ENCODE measurements at places on chromosomes 6 and 20.

GRCh38 chr6:137901454-137901853 lies 34.4 kb downstream of the TNFAIP3 start:
- DNase-seq = no peak

DNA sequence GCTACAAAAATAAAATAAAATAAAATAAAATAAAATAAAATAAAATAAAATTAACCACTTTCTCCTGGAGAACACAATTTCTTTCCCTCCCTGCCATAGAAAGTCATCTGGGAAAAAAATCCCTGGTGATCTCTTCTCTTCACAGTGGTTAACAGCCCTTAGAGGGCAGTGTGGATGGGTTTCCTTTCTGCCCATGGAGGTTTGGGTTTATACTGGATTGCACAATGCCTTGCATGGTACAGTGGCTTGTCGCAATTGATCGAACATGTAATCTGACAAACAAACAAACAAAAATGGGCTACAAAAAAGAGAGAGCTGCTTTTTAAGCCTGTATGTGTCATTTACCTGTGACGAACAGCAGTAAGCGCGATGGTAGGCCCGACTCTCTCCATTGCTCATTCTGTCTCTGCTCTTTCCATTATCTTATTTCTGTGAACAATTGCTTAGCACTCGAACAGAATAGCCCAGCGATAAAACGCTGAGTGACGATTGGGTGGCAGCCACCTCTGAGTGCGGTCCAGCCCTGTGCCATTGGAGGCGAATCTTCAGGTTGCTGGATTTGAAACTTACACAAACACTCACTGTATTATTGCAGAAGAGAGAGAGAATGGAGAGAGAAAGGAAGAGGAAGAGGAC lies 166.1 kb downstream of the CD83 start:
- no peak for DNase-seq

DNA sequence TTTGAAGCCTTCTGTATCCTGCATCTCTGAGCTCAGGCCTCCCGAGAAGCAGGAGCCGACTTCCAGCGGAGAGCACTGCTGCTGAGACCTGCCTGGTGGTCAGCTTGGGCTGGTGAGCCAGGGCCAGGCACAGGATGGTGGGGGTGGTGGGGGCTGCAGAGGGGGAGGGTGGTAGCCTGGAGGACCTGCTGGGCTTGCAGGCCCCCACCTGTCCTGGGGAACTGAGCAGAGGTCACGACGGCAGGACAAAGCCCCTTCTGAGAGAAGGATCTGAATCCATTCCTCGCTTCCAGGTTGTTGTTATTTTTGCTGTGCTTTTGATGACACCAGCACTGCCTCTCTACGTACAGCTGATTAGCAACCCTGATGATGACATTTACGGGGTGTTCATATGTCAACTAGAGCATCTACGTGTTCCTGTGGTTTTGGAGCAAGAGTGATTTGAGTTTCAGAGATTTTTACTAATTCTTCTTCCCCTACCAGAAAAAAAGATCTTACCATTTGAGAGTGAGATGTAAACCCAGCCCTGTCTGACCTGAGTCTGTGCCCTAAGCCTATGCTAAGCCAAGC lies 35.7 kb upstream of the CD93 start:
- DNase-seq = no peak

DNA sequence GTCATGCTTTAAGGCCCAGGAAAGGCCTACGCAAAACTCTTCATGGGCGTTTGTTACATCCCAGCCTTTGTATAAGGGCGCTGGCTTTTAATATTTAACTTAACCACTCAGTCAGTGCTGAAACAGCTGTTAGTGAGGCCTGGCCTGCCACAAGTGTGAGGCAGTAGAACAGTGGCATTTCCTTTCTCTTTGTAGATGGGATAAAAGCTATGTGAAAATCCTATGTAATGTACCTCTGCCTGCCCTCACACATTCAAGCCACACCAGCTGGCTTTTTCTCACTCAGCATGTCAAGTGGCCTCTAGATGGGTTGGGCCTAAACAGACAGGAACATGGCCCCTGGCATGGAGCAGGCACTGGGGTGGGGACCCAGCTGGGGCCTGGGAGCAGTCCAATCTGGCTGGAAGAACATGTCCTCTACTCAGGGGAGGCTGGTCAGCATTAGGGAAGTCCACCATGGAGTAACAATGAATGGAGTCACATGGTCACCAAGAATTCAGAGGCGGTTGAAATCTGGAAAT lies 20.7 kb downstream of the CGA start:
- DNase-seq = no peak

DNA sequence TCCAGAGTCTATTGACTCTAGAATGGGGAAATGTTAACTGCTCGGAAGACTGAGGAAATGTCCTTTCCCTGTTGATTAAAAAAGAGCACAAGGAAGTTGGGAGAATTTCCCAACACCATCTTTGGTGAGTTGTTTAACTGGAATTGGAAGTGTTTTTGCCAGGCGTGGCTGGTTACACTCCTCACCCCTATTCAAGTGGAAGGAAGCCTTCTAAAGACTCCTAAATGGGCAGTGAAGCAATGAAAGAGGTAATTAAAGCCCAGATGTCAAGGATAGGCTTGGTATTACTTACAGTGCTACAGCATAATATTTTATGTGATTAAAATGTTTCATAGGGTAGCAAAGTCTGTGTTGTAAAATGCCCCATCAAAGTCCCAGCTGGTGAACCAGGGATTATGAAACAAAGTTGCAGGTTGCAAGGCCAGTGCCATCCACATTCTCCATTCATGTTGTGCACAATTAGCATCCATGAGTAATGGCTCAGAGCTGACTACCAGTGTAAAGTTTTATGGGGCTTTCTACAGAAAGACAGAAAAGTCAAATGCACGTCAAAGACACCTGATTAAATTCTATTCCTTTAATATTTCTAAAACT lies 52.6 kb downstream of the BTBD3 start:
- no peak for DNase-seq

GRCh38 chr6:141152951-141153350 lies 979.8 kb upstream of the GJE1 start:
- no peak for DNase-seq

- no peak for DNase-seq
Observed at GRCh38 chr6:145783796-145784195, 30.8 kb downstream of the FBXO30 start.

GRCh38 chr6:17035257-17036064 lies 66.4 kb upstream of the STMND1 start:
- no peak for DNase-seq

- DNase-seq = no peak
Observed at GRCh38 chr20:17010181-17010580, 216.7 kb upstream of the PCSK2 start.

GRCh38 chr6:133277900-133278545 lies 36.9 kb downstream of the EYA4 start:
- no peak for DNase-seq

GRCh38 chr6:41036601-41037000 lies 2.4 kb downstream of the UNC5CL start:
- DNase-seq = no peak

- no peak for DNase-seq
Observed at GRCh38 chr6:121884620-121885019, 449.2 kb downstream of the GJA1 start.

DNA sequence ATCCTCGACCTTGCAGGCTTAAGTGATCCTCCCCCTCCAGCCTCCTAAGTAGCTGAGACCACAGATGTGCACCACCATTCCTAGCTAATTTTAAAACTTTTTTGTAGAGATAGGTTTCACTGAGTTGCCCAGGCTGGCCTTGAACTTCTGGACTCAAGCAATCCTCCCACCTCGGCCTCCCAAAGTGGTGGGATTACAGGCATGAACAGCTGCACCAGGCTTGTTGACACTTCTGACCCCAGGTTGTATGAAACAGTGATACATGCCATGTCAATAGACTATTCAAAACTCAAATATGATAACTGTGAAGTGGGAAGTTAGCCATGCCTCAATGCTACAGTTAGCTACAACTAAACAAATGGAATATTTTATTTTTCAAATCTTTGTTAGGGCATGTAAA lies 20.1 kb upstream of the SHLD1 start:
- DNase-seq = no peak

DNA sequence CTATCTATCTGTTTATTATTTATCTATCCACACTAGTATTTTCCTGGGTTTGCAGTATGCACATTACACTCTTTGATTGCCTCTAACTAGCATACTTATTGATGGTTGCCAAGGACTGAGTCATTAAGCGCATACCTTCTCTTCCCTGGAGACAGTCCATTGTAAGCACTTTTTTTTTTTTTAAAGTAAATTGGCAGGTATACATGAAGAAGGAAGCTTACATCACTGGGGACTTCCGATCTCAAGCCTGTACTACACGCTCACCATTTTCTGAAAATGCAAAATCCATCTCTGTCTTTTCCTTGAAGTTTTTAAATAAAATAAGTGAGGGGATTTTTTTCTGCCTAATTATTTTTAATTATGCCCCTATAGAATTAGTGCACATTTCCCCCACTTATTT lies 63.5 kb downstream of the HMGN3 start:
- no peak for DNase-seq

- no peak for DNase-seq
Observed at GRCh38 chr20:63449796-63450730, 22.4 kb downstream of the KCNQ2 start.

- DNase-seq = no peak
Observed at GRCh38 chr6:106025655-106026054, 60.5 kb upstream of the PRDM1 start.

- DNase-seq = no peak
Observed at GRCh38 chr20:34337544-34337943, 25.5 kb upstream of the ITCH start.

GRCh38 chr6:157453131-157453530 lies 72.1 kb downstream of the ZDHHC14 start:
- DNase-seq = no peak

DNA sequence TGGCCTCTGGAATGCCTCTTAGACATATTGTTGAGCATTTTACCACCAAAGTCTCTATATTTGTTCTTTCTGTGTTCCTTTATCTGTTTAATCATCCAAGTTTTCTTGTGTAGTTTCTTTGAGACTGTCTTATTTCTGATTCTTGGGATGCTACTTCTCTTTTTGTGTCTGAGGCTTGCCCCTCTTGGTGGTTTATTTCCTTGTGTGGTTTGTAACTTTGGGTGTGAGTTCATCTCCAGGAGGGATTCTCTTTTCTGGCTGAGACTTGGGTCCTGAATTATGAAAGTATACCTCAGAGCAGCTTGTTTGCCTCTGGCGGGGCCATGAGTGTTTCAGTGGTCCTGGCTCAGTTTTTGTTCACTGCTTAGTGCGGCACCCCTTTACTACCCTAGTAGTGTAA lies 33.9 kb downstream of the PPARD start:
- peak; percentile 31 for DNase-seq

DNA sequence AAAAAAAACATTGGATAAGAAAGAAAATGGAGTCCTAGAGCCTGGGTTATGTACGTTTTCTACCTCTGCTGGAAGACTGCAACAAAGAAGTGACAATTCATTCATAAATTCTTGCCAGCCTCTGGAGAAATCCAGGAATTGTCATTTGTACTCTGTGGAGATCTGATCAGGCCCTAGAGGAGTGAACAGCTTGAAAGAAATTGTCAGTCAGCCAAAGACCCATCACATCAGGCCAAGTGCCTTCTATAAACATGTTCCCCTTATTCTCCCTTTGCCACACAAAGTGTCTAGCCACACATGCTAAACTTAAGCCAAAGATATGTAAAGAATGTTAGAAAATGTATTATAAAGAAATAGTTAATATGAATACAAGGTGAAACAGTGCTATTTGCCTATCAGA lies 152.4 kb downstream of the ADAT2 start:
- DNase-seq = no peak

GRCh38 chr6:347232-347631 lies 44.3 kb upstream of the IRF4 start:
- DNase-seq = no peak

DNA sequence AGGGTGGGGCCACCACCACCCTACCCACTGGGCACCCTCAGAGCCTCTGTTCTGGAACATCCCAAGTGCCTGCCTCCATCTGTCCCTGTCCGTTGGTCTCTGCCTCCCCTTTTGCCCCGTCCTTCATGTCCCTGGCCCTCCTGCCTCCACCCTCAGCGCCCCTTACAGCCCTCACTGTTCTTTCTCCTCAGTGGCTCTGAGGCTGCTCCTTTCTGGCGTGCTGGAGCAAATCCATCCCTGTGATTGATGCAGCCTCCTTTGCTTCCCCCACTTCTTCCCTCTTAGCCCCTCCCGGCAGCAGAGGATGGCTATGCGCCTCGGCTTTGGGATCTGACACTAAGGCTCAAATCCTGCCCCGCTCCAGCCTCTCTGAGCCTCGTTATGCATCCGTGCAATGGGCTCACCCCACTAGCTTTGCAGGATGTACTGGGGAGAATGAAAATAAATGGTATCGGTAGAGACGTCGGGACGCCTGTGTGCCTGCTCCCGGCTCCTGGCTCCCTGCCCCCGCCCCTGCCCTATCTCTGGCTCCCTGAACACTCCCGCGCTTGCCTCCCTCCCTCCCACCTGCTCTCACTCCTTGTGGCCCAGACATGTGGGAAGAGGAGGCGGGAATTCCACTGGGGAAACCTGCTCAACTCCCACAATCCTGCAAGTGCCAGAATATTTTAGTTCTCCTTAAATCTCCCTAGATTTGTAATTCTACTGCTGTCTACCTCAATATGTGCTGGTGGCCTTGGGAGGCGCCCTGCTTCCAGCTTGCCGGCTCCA lies 13.1 kb downstream of the VSTM2L start:
- no peak for DNase-seq

- DNase-seq = no peak
Observed at GRCh38 chr20:10805764-10806163, 132.0 kb upstream of the JAG1 start.

DNA sequence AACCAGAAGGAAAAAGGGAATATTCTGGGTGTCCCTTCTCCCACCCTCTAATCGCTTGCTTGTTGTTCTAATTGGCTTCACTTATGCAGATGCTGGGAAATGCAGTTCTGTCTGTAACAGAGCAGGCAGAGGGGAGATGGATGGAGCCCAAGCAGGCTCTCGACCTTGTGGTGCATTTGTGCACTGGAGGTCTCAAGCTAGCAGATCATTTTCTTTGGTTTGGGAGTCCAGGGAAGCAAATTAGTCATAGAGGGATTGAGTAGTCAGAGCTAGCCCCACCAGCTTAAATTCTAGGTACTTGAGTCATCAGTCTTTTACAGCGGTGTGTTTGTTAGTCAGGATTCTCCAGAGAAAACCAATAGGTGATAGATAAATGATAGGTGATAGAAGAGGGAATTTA lies 234.7 kb upstream of the ECI2 start:
- no peak for DNase-seq

DNA sequence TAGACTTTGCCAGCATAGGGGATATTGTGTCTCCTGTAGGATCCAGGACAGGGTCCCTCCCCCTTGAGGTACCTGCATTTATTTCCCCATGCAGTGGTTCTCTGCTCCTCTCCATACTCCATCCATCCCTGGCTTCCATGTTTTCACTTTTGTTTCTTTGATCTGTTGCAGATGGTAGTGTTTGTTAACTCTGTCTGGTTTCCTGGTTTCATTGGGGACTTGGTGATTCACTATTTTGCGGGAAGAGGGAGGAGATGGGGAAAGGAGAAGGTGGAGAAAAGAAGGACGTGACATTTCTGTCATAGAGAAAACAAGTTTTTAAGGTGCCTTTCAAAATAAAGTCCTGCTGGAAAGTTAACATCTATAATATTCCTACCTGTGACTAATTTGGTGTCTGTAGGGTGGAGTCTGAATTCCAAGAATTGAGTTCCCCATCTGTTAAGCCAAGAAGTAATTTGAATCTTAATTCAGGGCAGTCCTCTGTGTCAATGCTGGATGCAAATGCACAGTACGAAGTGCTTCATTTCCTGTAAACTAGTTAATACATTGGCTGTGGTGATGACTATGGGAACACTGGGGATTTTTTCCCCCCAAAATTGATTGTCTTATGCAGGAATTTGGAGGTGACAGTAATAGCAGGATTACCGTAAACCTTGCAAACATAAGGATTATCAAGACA lies 6.9 kb upstream of the RNF144B start:
- DNase-seq = no peak

Measured in GDM1 (cell line).